ENCODE measurements at places on chromosomes 5 and 9.

DNA sequence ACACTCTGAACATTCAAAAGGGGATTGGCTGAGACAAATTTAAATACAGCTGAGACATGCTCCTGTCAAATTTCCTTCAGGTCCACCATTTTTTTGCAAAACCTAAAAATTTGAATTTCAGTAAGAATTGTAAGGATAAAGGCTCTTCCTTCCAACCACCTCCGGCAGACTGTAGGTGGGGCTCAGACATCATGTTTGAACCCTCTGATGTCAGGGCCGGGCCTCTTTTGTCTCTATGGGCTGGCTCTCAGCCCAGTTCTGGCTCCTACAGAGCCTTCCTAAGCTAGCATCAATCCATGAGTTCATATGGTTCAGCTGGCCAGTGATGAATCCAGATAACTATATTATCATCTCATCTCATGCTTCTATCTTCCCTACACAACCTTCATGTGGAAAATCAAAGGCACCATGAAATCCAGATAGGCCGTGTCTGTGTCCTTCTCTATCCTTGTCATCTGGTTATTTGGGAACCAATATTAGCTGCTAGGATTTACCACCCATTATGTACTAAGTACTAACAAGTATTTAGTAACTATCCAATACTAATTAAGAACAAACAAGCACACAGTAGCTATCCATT lies 44.2 kb downstream of the NIPSNAP3B start:
- no peak for DNase-seq

- DNase-seq: no peak
Measured at GRCh38 chr5:143913008-143913752, 101.2 kb downstream of the HMHB1 start.

- DNase-seq: no peak
Measured at GRCh38 chr9:4829969-4830368, 37.2 kb downstream of the RCL1 start.

GRCh38 chr5:111790295-111790694 lies 33.3 kb upstream of the NREP start:
- no peak for DNase-seq

- DNase-seq: peak; percentile 67
Measured at GRCh38 chr9:132877824-132878694, at the start of gene AK8. Gene AK8, minus strand, starts transcription at chr9:132878284. Its CDS starts 29 bp downstream, at chr9:132878255.

DNA sequence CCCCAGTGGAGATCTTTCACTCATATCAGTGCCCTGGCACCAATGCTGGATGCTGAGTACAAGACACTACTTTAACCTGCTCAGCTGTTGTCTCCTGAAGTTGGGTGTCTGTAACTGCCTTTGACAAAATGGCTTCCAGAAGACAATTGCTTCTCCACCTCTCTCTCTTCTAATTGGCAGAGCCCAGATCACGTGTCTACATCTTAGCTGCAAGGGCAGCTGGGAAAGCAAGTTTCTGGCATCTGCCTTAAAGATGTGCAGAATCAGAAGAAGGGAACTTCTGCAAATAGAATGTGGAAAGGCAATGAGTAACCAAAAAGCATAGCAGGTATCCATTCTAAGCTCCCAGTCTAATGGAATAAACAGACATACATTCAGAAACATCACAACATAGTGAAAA lies 81.1 kb downstream of the PDZD2 start:
- no peak for DNase-seq

DNA sequence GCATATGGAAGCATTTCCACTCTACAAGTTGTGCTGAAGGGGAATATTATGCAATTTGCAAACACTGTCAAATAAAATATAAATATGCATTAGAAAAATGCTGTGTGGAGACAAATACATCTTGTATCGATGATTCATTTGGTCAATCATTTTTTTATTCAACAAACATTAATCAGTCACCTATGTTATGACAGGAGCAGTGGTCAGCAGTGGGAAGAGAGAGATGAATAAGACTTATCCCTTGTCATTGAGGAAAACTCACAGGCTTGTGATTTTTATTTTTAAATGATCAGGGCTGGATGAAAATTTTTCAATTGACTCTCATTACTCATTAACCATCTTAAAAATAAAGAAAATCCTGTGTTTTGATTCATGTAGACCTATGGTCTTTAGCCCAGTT lies 574.1 kb downstream of the ACTL7B start:
- DNase-seq: no peak

DNA sequence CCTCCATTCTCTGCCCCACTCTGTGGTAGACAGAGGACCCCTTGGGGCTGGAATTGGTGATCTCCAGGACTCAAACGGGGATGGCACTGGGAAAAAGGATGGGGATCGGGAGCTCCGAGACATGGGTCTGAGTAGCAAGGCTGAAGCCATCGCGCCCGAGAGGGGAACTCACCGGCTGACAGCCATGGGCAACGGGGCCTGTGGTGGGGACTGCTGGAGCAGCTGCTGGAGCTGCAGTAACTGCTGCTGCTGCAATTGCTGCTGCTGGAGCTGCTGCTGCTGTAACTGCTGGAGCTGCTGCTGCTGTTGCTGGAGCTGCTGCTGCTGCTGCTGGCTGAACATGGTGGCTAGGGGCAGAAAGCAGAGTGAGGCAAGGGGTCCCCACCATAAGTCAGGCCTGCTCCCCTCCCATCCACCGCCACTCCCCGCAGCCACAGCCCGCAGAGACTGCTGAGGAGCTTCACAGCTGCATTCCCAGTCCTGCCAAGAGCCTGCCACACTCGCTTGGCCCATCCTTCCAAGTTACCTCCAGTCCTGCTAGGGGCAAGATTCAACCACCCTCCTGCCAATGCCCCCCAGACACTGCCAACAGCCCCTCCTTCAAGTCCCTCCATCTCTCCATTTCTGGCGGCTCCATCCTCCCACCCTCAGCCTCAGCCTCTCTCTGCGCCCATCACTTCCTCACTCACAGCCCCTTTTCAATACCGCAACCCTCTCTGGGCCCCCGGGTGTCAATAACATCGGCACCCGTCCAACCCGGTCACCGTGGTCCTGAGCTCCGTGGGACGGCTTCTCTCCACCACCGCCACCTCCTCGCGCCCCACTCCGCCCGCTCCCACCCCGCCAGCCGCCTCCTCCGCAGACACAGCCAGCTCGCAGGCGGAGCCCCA lies 611 bp downstream of the CIZ1 start:
- DNase-seq: no peak

DNA sequence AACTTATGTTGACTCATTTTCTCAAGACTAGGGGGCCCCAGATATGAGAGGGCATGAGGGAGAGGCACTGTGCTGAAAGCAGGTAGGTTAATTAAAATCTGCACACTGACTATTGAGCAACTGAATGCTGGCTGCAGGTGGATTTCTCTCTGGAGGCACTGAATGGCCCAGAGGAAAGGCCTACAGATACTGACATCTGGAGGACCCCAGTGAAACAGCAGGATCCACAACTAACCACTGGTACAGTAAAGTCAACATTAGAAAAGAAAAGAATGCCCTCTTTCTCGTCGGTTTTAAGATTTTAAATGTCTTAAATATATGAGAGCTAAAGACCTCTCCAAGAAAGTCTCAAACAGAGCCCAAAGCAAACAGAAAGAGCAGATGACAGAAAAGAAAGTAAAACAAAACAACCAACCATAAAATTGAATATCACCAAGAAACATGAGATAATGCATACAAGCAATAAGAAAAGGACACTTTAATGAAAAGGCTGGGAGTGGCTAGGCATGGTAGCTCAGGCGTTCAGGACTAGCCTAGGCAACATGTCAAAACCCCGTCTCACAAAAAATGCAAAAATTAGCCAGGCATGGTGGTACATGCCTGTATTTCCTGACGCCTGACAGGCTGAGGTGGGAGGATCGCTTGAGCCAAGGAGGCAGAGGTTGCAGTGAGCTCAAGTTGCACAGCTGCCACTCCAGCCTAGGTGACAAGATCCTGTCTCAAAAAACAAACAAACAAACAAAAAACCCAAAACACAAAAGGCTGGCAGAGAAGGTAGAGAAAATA lies 43.3 kb downstream of the PUM3 start:
- no peak for DNase-seq

DNA sequence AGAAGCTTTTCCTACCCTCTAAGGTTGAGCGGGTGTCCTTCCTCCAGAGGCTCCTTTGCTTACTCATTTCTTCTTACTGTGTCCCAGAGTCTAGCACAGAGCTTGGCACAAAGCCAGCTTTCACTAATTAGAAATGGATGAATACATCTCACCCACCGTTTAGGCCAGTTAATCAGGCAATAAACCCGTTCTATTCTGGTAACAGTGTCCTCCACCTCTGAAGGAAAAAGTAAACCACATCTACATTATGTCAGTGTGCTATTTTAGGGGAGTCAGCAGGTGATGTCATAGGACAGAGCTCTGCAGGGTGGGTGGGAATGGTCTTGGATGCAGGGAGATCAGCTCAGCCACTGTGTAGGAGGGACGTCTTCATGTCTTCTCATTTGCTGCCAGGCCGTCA lies 109.2 kb downstream of the OSTF1 start:
- no peak for DNase-seq

- DNase-seq: peak; percentile 61
Measured at GRCh38 chr5:137751869-137752491, 2.2 kb downstream of the HNRNPA0 start.

DNA sequence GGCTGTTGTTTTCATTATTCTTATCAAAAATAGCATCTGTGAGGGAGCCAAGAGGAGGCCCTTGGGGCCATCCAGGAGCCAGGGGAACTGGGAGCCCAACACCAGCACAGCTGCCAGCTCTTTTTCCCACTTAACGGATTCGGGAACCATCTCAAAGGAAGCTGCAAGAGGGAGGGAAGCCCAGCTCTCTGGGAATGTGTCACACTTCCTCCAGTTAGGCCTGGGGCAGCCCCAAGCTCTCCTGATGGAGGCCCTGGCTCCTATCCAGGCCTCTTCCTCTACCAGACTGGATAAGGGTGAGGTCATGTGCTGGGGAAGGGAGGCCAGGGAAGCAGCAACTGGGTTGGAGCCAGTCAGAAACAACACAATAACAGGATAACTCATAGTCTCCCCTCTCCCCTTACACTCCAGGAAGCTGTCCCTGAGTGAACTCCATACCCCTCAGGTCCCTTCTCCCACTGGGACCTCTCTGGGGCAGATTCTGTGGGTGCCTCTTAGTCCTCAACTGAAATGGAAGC lies 12.7 kb downstream of the CSF2 start:
- no peak for DNase-seq

GRCh38 chr5:110707260-110707844 lies 19.1 kb downstream of the TMEM232 start:
- DNase-seq: no peak

- DNase-seq: no peak
Measured at GRCh38 chr9:72478966-72479365, 42.4 kb upstream of the TMC1 start.

DNA sequence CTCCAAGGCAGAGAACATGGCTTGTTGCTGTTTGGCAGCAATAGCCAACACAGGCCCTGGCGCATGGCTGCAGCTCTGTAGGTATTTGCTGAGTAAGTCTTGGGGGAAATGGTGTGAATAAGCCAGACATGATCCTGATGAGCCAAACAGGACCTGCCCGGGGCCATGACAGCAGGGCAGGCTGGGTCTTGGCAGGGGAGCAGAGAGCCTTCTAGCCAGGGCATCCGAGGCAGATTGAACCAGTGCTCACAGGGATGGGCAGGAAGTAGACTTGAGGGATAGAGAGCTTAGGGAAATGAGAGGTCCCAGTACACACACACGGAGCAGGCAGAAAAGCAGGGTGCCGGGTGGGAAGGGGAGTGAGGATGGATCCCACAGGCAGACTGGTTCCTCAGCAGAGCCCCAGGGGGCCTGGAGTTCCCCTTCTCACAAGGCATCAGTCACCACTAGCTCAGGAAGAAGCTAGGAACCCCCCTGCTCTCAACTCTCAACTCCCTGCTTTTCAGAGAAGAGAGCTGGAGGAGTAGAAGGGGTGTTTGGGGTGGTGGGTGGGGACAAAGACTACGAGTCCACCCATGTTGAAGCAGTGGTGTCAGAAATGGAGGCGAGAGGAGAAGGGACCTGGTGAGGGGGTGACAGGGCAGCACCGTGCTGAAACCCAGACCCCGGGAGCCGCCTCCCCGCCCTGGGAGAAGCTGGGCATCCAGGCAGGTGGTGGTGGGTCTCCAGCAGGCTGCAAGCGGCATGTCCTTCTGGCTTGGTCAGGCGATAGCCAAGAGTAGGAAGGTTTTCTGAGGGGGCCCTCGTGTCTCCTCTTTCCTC lies 111.1 kb downstream of the RGS3 start:
- no peak for DNase-seq

DNA sequence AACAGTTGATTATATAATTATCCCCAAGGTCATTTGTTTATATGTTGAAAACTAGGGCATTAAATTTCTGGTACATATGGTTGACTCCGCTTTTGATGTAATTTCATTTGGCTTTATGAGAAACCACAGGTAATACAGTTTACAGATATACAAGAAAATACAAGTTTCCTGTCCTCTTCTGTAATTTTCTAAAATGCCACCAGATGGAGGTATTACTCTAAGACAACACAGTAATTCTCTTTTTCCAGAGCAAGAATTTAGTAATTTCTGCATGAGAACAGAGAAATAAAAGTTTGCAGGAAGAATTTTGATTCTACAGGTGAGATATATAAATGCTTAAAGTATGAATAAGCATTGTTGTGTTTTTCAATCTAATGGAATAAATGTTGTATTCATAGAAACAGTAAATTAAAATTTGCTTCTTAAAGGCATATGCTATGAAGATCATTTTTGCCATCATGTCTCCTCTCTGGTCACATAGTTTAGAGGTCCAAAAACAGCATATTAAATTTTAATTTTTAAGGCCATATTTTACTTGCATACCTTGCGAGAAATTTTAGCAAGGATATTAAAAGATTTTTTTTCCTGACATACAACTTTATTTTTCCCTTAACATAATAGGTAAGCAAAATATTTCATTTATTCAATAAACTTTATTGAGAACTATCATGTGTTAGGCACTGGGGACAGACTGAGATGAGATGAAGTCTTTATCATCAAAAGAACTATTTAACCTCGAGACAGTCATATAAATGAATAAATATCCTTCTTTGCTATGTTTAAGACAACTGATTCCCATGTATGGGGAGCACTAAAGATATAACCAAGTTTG lies 22.7 kb downstream of the CHD1 start:
- DNase-seq: peak; percentile 58

DNA sequence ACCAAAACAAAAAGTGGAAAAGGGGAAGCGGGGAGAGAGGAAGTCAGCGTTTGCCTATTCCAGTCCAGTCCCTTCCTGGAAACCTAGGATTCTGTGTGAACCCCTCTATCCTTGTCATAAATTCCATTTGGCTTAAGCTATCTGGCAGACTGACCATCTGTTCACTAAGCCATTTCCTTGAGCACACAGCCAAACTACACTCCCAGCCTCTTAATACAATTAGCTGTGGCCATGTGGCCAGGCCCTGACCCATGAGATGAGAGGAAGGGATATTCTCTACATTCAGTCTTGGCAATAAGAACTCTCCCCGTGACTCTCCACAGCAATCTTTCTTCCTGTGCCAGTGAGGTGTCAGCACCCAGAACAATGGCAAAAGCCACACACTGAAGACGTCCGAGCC lies 424.8 kb downstream of the TLE1 start:
- no peak for DNase-seq

DNA sequence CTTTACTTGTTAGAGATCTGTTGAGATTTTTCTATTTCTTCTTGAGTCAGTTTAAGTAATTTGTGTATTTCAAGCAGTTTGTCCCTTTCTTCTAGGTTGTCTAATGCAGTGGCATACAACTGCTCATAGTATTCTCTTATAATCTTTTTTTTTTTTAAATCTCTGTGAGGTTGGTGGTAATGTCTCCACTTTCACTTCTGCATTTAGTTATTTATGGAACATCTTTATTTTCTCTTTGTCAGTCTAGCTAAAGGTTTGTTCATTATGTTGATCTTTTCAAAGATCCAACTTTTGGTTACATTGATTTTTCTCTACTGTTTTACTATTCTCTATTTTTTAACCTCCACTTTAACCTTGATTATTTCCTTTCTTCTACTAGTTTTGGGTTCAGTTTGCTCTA lies 13.8 kb downstream of the FOXE1 start:
- peak; percentile 6 for DNase-seq

- DNase-seq: peak; percentile 24
Measured at GRCh38 chr5:76402886-76403765, at the start of gene IQGAP2. Gene IQGAP2, plus strand, starts transcription at chr5:76403285. Its CDS starts 261 bp downstream, at chr5:76403546.

Data from CD14-positive monocyte (primary cell).